ENCODE measurements at places on chromosomes 16 and 17.

DNA sequence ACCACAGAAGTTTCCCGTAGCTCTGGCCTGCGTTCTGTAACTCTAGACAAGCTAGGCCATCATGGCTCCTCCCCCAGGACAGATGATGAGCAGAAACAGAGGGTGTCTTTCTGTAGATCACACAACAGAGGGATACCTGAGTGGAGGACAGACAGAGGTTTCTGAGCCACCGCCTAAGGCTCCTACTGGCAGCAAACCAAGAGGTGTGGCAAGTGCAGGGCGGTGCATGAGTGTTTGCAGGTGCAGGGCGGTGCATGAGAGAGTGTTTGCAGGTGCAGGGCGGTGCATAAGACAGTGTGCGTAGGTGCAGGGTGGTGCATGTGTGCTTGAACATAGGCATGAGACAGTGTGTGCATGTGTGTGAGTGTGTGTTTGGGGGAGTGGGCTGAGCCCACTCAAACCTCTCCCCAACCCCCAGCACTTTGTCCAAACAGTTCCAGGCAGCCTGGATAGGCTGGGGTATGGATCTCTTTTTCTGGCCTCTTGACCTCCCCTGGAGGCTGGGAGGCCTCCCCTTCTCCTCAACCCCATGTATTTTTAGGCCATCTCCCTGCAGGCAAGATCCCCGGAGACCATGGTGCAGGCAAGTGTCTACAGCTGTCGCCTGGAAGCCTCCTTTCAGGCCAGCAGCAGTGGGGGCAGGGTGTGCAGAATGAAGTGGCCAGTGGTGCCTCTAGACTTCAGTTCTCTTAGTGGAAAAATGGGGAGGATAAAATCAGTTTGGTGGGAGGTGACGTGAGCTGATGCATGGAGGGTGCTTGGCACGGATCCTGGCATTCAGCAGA, 53.4 kb upstream of the CBX4 start:
- DNase-seq: no peak

- no peak for DNase-seq
Measured at GRCh38 chr17:72376526-72377345, 255.9 kb downstream of the SOX9 start.

DNA sequence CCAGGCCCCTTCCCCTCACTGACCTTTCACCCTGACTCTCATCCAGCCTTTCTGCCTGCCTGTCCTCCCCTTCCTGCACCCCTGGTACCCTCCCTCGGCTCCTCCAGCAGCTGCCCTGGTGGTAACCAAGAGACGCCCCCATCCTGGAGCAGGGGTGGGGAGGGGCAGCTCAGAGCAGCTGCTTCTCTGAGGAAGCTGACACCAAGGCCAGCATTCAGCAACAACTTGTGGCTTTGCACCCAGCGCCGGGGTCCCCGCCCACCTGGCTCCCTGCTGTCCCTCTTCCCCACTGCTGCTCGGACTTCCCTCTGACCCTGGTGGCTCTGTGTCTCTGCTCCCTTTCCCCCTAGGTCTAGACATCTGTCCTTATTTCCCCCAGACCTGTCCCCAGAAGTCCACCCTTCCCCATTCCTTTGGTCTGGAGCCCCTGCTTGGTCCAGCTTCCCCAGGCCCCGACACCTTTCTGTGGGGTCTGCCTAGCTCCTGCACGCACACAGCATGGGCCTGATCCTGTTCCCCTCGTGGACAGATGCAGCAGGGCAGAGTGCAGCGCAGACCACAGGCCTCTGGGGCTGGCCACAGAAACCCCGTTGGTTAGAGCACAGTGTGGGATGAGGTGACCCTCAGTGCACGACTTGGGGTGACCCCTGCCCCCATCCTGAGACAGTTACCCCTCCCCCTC, 1.2 kb upstream of the ATP2A1 start:
- DNase-seq: no peak

DNA sequence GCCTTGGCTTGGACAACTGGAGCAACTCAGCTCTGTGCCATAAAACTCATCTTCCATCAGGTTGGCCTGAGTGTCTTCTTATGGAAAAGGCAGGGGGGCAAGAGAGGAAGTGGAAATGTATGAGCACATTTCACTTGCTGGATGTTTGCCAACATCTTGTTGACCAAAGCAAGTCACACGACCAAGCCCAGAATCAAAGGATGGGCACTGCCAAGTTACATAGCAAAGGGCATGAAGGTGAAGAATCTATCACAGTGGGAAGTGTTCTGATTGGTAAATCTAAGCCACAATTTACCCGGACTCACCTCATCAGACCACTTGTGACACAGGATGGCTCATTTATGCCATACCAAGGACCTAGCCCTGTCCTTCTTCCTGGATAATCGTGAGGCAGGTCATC, 310.5 kb upstream of the IRX5 start:
- no peak for DNase-seq

DNA sequence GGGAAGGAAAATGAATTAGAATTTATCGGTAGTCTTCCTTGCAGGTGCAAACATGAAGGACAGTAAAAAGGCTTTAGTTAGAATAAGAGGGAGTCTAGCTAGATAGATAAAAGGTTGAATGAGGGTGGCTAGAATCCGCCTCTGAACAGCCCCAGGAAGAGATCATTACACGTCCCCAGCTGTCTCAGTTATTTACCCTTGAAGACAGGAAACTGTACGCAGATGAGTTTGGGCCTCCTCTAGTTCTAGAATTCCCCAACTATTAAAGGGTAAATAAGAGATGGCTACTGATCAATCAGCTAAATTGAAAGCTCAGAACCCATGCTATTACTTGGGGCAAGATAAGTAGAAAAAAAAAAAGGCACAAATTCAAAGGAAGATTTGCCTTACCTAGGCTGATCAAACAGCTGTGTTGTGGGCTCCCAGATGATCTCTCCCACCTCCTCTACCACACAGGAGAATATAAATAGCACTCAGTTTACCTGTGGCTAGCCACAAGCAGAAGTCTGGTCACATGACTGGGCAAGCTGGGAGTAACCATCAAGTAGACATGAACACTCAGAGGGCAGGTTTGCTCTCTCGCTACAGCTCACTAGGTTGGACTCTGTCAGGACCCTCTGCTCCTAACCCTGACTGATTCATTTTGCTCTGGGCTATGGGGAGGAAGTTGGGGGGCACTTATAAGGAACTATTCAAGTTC, 17.0 kb downstream of the FAM117A start:
- no peak for DNase-seq

- peak; percentile 78 for DNase-seq
Measured at GRCh38 chr17:68290955-68291835, at the start of the genes ARSG and SLC16A6. ARSG (plus strand) TSS chr17:68291495; CDS start chr17:68307494, 15,999 bp downstream. SLC16A6 (minus strand) TSS chr17:68291127; CDS start chr17:68278320, 12,807 bp downstream.

DNA sequence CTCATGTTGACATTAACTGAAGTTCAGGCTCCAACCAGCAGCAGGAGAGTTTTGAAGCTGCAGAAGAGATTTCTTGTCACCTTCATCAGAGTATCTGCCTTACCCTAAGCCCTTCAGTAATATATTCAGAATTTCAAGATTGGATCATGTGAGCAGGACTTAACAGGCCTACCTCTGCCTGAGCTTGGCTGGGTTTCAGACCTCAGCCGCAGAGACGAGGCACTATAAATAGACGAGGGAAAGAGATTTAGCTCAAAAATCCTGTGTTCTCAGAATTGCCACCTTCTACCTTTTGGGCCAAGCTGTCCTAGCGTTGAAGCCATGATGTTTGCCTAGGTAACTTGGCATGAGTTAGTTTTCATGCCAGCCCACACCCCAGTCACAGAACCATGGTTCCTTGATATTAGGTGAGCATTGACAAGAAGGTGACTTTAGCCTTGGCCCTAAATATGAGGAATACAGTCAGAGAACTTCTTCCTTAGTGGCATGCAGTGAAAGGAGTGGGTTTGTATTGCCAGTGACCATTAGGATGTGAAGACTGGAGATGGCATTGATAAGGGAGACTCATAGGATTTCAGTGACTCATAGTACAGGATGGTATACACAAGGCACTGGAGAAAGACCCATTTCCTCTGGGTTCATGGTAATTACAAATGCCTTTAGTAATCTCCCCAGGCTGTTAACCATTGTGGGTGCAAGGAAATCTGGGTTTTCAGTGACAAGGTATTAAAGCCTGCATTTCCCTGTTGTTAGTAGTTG, 224.3 kb downstream of the MSI2 start:
- no peak for DNase-seq

DNA sequence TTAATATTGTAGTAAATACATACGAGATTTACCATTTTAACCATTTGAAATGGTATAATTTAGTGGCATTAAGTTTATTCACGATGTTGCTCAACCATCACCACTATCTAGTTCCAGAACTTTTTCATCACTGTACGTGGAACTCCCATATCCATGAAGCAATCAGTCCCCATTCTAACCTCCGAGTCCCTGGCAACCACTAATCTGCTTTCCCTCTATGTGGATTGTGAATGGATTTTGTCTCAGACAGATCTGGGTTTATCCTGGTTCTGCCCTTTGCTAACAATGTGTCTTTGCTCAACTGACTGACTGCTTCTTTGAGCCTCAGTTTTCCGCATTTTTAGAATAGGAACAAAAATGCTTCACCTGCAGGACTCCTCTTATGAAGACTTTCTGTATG, 51.4 kb downstream of the TANGO6 start:
- no peak for DNase-seq

DNA sequence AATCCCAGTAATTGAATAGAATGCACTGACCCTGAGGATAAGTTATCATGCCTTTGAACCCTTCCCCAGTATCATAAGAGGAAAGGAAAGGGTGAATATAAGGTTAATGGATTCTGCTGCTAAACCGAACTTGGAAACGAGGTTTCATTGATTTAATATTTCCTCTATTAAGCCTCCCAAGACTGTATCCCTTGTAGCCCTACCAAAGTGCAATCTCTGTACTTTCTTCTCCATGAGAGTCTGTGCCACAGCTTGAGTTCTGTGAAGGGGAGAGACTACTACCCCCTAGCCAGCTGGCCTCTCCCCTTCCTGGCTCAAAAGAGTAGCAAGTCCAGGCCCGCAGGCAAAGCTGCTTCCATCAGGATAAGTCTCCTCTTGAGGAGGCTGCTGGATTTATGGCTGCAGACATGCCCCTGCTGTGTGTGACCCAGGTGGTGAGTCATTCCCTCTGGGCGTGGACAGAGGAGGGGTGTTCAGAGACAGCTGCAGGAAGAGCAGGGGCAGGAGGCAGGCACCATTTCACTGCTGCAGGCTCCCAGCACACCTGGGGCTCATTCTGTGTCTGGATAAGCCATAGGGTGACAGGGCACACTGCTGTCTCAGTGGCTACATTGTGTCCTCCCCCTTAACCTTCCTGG, 58.4 kb downstream of the TOM1L2 start:
- peak; percentile 27 for DNase-seq

DNA sequence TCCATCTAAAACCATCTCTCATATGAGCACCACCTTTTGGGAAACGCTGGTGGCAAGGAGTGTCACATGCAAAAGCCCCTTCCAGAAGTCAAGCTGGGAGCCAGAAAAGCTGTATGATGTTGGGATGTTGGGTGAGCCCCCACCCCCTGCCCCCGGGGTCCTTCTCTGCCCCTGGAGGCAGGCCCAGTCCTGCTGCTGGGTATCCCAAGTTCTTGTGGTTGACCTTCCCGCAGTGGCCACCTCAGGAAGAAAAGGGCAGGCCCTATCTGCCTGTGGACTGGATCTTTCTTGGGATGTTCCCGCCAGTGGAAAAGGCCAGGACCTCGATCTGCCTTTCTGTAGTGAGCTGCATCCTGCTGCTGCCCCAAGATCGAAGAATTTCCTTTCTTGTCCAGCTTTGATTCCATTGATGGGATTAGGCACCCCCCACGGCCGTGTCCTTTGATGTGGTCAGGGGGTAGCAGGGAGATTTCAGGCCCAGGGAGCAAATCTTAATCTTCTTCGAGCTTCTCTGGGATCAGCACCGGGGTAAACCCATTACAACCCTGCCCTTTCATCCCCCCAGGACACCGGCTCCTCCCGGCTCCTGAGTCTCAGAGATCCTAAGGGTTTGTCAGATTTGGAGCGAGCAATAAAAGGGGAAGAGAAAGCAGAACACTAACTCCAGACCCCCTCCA, 165.6 kb downstream of the RAB11FIP4 start:
- DNase-seq: no peak

GRCh38 chr17:62968445-62968923, 2.4 kb downstream of the TANC2 start:
- peak; percentile 14 for DNase-seq

DNA sequence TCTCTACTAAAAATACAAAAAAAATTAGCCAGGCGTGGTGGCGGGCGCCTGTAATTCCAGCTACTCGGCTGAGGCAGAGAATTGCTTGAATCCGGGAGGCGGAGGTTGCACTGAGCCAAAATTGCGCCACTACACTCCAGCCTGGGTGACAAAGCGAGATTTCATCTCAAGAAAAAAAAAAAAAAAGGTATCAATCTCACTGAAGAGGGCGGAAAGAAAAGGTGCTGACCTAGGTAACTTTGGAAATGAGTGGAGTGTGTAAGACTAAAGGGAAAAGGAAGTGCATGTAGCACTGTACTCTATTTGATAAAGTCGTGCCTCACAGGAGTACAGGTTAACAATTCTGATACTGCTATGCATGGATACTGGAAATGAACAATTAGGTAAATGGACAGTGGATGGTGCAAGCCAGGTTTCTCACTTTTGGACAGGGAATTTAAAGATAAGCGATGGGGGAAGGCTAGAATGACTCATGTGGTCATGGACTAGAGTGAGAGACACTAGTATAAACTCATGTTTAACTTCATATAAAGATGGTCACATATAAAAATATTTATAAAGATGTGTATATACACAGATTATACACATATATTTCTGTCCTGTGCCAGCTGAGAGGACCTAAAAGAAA, 142.9 kb downstream of the CDK5R1 start:
- DNase-seq: no peak

- no peak for DNase-seq
Measured at GRCh38 chr17:14351493-14351892, 50.6 kb downstream of the HS3ST3B1 start.

- DNase-seq: no peak
Measured at GRCh38 chr17:27808628-27809027, 8.3 kb upstream of the NOS2 start.

DNA sequence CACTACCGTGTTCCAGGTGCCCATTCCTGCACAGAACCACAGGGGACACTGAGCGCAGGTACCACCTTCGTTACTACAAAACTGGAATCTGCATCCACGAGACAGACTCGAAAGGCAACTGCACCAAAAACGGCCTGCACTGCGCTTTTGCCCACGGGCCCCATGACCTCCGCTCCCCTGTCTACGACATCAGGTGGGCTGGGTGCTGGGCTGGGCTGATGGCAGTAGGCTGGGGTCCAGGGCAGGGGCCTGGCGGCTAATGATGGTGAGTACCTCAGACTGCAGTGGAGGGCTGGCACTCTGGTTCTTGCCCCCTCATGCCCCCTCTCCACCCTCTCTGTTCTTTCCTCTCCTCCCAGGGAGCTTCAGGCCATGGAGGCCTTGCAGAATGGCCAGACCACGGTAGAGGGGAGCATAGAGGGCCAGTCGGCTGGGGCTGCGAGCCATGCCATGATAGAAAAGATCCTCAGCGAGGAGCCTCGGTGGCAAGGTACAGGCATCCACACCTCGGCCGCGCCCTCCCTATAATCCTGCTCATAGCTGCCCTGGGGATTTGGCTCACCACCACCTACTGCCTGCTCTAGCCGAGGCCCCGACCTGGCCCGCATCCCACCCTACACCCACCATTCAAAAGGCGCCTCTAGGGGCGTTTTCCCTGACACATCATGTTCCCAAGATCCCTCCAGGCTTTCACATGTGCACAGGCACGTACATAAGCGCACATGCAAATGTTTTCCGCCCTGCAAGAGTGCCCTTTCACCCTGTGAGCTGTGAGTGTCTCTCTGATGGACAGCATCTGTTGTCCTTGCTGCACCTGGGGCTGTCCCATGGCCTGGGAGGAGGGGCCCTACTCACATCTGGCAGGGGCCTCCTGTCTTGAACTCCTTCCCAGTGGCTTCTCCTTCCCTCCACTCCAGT, 27.7 kb downstream of the UNK start:
- no peak for DNase-seq
